ENCODE measurements at places on chromosomes 6 and 20.
A peak's percentile ranks its signal among the peaks of the same experiment; 100 is the strongest.

DNA sequence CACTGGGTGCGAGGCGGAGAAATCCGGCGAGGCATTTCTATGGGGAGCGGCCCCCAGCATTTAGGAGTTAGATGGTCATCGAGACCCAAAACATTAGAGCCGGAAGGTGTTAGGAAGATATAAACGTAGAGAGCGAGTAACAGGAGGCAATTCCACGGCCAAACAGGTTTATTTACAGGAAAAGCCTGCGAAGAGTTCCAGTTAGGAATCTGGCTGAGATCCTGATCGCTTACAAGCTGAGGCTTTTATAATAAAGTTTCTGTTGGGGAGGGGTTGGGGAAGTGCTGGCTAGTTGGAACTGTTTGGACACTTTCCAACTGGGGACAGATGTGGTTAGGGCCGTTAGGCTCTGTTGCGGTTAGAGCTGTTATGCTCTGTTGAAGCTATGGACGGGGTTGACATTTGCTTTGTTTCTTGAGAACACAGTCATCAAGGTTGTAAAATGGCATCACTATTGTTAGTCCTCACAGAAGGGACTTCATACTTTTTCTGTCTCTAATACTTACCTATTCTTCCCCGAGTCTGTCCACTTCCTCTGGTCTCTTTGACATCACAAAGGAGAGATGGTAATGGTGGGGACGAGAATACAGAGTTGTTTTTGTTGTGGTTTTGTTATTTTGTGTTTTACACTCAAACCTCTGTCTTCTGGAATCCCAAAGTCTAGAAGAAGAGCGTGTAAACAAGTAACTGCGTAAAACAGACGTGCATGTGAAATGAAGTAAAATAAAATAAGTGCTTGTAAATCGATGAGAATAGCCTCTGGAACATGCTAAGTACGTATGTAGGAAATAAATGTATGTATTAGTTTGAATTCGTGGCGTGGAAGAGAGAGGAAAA is 554 bp upstream of the ZSCAN31 start:
- DNase-seq: peak; percentile 89

- DNase-seq: no peak
Observed at GRCh38 chr20:10581823-10582222, 92.0 kb downstream of the JAG1 start.

DNA sequence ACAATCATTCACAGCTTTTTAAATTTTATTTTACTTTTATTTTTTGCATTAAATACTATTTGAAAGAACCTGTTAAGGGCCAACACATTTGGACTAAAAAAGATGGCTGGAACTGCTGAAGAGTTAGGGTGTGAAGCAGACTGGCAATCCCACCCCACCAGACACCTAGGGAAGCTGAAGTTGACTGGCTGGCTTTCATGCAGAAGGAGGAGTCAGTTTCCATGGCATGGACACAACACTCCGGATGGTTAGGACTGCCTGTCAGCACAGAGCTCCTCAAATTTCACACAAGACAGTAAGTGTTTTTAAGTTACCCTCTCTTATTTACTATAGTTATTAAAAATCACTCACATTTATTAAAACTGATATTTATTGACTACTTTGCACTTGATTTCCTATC is at the start of gene ANKRD66:
TSS of gene ANKRD66 (plus strand) at position 238 of the 400 bp plus-strand sequence. CDS start 5,016 bp downstream, outside the sequence.
- no peak for DNase-seq

- peak; percentile 38 for DNase-seq
Observed at GRCh38 chr6:4316867-4317400, 181.6 kb upstream of the ECI2 start.

DNA sequence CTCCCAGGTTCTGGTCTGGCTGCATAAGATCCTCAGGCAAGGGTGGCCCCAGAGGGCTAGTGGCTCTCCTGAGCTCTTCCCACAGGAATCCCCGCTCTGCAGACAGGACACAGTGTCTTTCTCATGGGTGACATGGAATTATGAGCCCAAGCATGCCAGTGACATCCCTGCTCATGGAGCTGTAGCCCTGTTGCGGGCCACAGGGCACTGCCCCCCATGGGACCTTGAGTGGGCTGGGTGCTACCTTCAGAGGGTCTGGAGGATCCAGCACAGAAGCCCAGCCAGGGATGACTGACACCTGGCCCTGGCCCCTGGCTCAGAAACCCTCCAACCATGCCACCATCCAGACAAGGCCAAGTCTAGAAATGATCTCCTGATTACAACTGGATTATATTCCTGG is 657.5 kb upstream of the DEFB115 start:
- DNase-seq: no peak

DNA sequence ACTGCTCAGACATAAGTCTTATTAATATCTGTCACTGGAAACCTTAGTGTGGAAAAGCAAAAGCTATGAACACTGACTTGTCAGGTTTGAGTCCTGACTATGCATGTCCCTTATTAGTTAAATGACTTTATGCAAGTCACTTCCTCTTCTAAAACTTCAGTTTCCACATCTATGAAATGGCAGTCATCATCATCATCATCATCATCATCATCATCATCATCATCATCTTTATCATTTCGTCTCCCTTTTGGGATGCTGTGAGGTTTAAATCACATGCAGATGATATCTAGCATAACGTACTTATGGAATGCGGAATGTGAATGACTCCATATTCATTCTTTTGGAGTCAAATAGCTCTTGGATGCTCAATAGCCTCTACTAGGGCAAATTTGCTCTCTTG is 24.5 kb downstream of the HDGFL1 start:
- no peak for DNase-seq

- no peak for DNase-seq
Observed at GRCh38 chr20:63736893-63737694, 630 bp downstream of the LIME1 start.

- DNase-seq: peak; percentile 29
Observed at GRCh38 chr20:23049201-23050075, at the start of gene THBD. Gene THBD (minus strand): TSS chr20:23049672. CDS start chr20:23049504, 168 bp downstream.

- peak; percentile 53 for DNase-seq
Observed at GRCh38 chr6:36302227-36302976, 32.5 kb downstream of the PNPLA1 start.

- DNase-seq: no peak
Observed at GRCh38 chr6:67129780-67130179, 1422.8 kb upstream of the EYS start.

DNA sequence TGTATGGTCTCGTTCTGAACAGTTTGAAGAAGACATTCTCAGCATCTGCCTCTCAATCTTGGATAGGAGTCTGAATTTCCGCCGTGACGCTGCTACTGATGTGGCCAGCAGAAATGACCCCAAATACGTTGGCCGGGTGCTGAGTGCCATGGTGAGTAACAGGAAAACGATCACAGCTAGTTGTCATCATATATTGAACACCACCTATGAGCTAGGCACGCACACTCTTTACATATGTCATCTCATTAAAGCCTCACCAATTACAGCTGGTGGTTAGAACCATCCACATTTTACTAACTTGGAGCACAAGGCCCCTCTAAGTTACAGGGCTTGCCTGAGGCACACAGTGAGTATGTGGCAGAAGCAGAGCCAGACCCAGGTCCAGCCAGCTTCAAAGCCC is 17.1 kb downstream of the TGM3 start:
- no peak for DNase-seq

DNA sequence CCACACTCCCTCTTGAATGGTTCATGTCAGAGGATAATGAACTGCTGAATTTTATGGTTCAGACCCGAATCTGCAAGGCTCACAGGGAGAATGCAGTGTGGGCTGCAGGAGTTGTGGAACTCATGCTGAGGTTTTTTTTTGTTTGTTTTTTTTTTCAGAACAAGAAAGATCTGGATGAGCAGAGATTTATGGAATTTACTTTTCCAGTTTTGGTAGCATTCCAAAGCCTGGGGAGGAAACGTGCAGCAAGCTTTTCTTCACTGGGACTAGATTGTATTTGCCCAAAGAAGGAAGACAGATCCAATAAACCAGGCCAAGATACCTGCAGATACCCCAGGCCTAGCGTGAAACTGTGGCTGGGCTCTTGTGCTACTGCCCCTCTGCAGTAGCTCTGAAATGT is 223.9 kb upstream of the TAB2 start:
- DNase-seq: no peak

GRCh38 chr6:164148788-164149187 is 734.3 kb downstream of the QKI start:
- DNase-seq: no peak

- DNase-seq: no peak
Observed at GRCh38 chr20:11982955-11983470, 65.3 kb downstream of the BTBD3 start.

Data from GF-D8 (cell line).